ENCODE measurements at places on chromosomes 5 and 9.

GRCh38 chr5:1314564-1314982 lies 19.7 kb upstream of the TERT start:
- DNase-seq = no peak

DNA sequence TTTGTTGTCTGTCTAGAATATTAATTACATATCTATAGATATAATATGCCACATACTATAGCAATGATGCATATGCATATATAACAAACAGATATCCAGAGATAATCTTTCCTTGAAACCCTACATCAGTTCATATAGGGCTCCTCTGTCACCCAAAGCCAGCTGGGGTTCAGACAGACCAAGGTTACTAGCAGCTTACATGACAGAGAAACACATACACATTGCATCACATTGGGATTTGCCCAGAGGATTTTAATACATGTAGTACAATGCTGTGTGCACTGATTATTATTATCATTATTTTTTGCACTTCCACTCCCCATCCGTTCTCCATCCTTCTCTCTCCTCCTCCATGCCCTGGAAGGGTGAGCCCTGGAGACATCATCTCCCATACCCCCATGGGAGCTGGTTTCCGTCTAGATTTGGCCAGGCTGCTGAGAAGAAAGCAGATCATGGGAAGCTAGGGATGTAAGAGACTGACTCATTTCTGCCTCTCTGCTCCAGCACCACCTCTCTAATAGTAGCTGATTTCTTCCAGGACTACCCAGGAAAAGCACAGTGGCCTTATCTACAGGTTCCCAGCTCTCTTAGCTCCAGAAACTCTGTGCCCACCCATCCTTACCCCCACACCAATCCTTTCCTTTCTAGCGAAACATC lies 23.3 kb downstream of the FST start:
- DNase-seq = no peak

- DNase-seq = no peak
These were observed 40.5 kb upstream of the CTSL start for GRCh38 chr9:87685441-87685840.

GRCh38 chr5:5658889-5659465 lies 236.5 kb downstream of the ICE1 start:
- DNase-seq = no peak

DNA sequence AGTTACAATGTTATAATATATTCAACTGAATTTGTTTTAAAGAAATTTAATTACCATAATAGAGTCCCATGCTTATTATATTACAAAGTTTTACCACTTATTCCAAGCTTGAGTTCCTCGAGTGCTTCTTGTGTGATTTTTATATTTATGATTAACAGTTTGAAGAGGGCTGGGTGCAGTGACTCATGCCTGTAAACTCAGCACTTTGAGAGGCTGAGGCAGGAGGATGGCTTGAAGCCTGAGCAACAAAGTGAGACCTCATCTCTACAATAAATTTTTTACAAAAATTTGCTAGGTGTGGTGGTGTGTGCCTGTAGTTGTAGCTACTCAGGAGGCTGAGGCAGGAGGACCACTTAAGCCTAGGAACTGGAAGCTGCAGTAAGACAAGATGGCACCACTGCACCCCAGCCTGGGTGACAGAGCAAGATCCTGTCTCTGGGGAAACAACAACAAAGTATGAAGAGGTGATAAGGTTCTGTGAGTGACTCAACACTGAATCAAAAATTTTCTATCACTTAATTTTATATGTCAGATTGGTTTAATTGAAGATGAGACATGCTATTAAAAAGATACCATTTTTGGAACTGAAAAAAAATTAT lies 9.2 kb downstream of the POC5 start:
- DNase-seq = peak; percentile 4

DNA sequence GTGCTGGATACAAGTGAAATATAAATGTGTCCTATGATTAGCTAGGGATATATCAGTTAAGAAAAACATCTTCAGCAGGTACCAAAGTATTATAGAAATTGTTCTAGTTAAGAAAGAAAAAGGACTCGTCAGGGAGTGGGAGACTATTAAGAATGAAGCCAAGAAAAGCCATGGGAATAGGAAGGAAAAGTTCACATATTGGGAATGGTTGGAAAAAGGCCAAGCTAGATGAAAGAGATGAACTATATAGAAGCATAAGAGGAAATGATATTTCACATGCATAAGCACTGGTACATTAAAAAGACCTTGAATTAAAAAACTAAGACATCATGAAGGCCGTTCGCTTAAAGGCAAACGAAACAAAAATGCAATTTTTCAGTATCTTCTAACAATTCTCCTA lies 237.7 kb downstream of the ADAMTS6 start:
- DNase-seq = no peak

- DNase-seq = no peak
These were observed 584.6 kb downstream of the ANXA1 start for GRCh38 chr9:73736270-73736669.

DNA sequence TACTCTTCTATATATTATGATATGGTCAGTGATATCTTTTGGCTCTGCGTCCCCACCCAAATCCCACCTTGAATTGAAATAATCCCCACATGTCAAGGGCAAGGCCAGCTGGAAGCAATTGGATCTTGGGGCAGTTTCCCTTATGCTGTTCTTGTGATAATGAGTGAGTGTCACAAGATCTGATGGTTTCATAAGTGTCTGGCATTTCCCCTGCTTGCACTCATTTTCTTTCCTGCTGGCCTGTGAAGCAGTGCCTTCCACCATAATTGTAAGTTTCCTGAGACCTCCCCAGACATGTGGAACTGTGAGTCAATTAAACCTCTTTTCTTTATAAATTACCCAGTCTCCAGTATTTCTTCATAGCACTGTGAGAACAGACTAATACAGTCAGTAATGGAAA lies 45.0 kb upstream of the TNC start:
- no peak for DNase-seq

DNA sequence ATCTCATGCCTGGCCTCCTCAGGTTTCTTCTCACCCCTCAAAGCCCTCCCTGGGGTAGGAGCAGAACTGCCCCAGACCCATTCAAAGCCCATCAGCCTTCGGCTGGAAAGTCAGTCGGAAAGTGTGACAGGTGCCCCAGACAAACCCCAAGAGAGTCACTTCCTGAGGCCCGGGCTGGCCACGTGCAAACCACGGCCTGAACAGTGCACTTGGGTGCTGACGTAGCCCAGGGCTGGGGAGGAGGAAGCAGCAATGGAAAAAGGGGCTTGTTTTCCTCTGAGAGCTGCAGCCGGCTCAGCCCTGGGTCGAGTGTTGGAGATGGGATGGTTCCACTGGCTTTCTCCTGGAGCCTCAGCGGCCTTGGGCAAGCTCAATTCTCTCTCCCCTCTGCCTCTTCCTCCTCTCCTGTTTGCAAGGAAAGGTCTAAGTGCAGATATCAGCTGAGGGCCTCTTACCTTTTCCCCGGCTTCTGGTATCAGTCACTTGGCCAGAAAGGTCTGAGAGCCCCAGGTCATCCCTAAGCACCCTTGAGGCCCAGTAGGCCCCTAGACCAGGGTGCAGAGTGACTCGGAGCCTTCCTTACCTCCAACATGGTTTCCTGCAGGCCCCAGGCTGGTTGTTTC lies 5.9 kb upstream of the EGR1 start:
- DNase-seq = no peak

DNA sequence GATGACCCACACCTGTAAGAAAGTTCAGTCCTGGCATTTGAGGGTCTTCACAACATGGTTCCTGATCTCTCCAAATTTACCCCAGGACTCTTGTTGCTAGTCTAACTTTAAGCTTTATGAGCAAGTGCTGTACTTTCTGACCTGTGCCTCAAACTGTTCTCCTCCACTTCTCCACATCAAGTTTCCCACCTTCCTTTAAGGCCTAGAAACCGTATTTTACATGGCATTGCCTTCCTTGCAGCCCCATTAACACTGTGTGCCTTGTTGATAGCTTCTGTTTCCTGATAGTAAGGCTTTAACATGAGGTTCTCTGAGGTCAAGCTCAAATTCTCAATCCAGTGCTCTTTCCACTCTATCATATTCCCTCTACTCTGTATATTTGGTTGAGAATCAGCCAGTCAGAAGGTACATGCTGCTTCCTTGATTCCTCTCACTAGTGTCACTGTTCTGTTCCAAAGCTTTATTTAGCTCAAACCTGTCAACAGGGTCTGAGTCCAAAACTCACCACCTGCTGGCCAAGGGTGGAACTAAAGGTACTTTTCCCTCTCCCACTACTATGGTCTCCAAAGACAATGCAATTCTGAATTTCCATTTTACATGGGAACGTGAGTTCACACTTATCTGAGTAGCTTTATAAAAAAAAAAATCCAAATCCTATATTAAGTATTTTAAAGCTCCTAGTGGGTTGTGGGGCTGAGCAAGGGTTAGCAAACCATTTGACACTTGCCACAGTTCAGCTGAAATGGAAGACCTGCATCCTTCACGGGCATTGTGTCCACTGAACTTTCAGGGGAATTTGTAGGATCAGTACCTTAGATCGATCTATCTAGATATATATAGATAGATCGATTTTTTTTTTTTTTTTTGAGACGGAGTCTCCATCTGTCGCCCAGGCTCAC lies 21.1 kb downstream of the VCP start:
- peak; percentile 72 for DNase-seq

GRCh38 chr5:110951373-110951791 lies 120.1 kb upstream of the TSLP start:
- DNase-seq = peak; percentile 81
